Epithelial cell of proximal tubule (primary cell): ENCODE measurements at places on chromosomes 3 and 15. TPM values are rescaled to one million over a fixed set of nuclear protein-coding genes. Genes with fewer than 3 reads are reported as not detected.

DNA sequence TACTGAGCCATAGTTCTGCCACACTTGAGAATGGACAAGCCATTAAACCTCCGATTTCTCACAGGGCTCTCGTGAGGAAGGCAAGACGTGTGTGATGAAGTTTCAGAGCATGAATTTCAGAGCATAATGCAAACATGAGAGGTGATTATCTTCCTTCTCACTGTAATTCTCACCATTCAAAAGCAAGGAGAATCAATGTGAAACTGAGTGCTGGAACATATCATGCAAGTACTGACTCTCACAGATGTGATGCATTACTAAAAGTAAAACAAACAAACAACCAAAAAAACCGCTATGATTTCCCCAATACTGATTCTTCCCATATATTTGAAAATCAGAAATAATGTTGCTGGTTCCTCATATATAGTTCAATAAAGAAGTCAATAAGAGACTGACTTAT lies 23.7 kb downstream of the P3H2 start:
- no peak for DNase-seq

GRCh38 chr3:151722856-151723255 lies 10.9 kb upstream of the AADACL2 start:
- DNase-seq = no peak

DNA sequence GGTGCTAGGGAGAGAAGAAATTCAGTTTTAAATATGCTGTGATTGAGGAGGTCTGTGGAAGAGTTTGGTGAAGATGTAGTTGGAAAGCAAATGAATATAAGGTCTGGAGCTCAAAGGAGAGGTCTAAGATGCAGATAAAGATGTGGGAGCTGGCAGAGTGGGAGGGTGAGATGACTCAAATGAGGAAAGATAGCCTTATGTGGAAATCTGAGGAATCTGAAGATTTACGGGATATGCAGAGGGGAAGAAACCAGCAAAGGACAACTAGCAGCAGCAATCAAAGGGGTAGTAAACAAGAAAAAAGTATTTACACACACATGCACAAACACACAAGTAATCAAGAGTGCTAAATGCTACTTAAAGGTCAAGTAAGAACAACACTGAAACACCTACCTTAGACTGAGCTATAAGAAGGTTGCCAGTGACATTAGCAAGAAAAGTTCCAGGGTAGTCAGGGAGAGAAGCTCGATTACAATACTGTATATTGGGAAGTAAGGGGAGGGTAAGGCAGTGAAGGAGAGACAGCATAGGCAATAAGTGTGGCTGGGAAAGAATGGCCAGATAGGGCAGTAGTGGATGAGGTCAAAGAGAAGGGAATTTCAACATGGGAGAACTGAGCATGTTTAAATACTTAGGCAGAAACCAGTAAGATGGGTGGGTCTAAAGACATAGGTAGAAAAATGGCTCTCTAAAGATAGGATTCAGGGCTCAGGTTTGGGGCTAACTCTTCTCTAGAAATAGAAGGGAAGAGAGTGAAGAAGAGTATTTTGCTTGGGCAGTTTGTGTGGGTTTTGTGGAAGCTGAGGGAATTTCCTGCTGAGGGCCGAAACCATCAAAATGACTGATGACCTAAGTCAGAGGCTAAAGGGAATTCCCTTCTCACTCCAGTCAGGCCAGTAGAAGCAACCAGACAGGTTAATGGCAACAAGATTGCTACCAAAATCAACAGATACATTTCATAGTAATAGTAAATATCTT lies 8.9 kb downstream of the CMTM6 start:
- no peak for DNase-seq

GRCh38 chr3:21912711-21913110 lies 161.7 kb upstream of the ZNF385D start:
- DNase-seq = no peak

GRCh38 chr3:129068291-129068886 lies 7.8 kb downstream of the GP9 start:
- DNase-seq = no peak

GRCh38 chr3:44055951-44056350 lies 185.7 kb upstream of the TOPAZ1 start:
- DNase-seq = no peak

DNA sequence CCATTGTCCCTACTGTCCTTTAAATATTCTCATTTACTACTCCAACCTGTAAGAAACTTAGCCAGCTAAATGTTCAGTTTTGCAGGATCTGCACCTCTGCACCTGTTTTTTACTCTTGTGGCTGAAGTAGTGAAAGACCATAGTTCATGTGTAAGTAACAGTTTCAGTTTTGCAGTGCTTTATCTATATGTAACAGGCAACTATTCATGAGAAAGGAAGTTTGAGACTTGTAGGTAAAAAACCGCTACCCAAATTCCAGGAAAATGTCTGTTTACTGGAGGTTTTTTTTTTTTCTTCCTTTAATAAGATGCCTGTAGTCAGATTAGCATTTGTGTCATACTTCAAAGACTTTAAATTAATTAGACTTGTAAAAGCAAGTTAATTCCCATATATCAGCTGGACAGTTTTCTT lies 25.4 kb upstream of the MBNL1 start:
- DNase-seq = no peak

- DNase-seq = no peak
Observed at GRCh38 chr3:5222283-5223005, 34.9 kb downstream of the EDEM1 start.

DNA sequence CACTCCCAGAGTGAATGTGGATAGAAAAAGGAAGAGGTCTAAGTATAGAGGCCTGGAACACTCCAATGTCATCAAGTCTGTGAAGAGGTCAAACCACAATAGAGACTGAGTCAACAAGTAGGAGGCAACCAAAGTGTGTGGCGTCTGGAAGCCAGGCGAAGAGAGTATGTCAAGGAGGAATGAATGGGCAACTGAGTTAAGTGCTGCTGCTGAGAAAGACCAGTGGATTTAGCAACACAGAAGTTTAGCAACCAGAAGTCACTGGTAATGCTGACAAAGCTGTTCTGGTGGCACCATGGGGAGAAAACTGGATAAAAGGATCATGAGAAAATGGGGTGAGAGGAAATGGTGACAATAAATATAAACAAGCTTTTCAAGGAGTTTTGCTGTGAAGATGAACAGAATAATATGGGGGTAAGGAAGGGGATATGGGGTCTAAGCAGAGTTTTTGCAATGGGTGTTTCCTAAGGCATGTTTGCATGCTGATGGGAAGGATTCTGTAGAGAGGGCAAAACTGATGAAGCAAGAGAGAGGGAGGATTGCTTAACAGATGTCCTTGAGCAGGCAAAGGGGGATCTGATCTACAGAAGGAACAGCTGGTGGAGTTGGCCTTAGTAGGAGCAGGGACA lies 38.4 kb downstream of the PCOLCE2 start:
- peak; percentile 90 for DNase-seq

GRCh38 chr15:80972276-80972675 lies 17.3 kb downstream of the MESD start:
- DNase-seq = no peak

DNA sequence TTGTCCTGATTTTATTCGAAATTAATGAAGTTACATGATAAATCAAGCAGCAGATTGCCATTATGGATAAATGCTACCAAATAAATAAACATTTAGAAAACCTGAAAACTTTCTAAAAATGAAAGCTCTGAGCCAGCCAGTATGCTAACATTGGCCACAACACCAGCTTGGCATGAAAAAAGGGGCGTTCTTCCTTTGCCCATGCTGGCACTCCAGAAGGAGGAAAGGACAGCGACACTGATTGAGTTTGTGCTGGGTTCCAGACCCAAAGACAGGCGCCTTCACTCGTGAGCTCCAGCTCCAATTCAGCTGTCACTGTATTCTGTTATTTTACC lies 5.1 kb downstream of the STIMATE start:
- DNase-seq = no peak

Gene IL12A
- total RNA-seq = 2.9 and 8.1 TPM in 2 replicates

Gene THPO
- not detected in 2 replicates for total RNA-seq

Gene ALDH1A2
- total RNA-seq = 18.7 and 72.1 TPM in 2 replicates

Gene GATA2
- 1.4 and 4.0 TPM in 2 replicates for total RNA-seq

Gene PPP1R2
- total RNA-seq = 34.9 and 43.5 TPM in 2 replicates

Gene ZNF660
- 1.7 and 2.5 TPM in 2 replicates for total RNA-seq

Gene EPHB1
- total RNA-seq = 1.6 and 2.7 TPM in 2 replicates

Gene OR5K2
- not detected in 2 replicates for total RNA-seq

Gene MKRN3
- total RNA-seq = 0.81 TPM in 1 of 2 replicates, not detected in the other

Gene C3orf22
- total RNA-seq = not detected in 2 replicates

Gene UNC13C
- total RNA-seq = 0.06 and 0.29 TPM in 2 replicates

Gene AHSG
- not detected in 2 replicates for total RNA-seq

Gene B3GNT5
- 17.2 and 23.0 TPM in 2 replicates for total RNA-seq

Gene IL5RA
- not detected in 2 replicates for total RNA-seq
